Epithelial cell of esophagus (primary cell): ENCODE measurements at places on chromosomes 4 and X.

GRCh38 chr4:3328814-3329663, 36.2 kb downstream of the RGS12 start:
- no peak for DNase-seq

DNA sequence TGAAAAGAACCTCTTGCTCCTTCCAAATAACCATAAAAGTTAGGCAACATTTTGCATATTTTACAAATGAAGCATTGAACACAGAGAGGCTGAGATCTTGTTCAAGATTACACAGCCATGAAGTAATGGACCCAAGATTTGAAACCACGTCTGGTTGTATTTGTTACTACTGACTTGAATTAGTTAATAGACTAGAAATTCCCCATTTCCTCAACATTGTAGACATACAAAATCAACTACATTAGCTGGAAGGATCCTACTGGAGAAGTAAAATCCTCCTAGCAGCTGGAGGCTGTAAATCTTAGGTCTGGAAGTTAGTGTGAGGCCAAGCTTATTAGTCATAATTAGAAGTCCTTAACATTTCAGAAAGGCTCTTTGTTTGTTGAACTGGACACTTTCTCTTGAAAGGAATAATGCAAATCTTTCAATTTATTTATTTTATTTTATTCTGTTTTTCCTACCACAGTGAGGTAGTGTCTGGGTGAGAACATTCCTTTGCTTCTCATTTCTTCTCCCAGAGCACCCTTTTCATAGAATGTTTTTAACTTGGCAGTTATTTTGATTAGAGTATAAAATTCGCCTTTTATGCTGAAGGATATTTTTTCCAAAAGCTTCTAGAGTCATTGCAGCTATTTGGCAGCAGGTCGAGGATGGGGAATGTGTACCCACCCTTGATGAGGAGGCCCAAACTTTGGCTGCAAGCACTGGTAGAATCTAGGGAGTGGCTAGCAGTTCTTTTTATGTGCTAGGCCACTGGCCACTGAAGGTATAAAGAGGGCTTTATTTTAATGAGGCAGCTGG, 62.0 kb upstream of the CLNK start:
- no peak for DNase-seq

GRCh38 chr4:8376361-8377102, 64.0 kb downstream of the ACOX3 start:
- DNase-seq, result no peak

- DNase-seq, result no peak
These were observed 24.5 kb downstream of the RBMX start for GRCh38 chrX:136856050-136856449.

DNA sequence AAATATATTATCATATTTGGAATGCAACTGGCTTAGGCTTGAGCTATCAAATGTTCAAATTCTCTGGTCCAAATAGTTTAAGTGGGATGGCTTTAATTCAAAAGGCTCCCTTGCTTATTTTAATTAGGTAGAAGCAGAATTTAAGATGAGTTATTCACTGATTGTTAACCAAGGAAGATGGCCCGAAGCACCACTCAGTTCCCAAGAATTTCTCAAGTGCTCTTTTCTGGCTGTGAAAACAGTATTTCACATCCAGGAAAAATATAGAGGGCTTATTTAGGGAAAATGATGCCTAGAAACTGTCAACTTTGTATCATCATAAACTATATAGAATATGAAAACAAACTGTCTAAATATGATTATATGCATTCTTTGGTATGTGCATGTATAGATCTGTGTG, 246.5 kb upstream of the SFRP2 start:
- DNase-seq, result no peak

DNA sequence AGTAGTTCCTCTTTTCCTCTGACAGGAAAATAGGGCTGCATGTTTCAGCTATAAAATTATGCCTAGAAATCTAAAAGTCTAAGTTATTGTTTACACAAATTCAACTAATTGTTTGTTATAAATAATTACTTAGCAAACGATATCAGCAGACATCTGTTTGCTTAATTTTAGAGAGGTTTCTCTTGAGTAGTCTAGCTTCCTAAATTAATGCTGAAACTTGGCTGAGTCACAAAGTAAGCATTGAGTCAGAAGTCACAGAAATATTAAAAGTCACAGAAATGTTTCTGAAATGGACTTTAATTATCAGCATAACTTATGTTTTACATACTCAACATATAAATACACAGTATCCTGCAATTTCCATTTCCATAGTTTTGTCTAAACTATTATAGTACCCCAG, 1044.0 kb downstream of the CCSER1 start:
- DNase-seq, result peak; percentile 40
